Head of caudate nucleus (tissue), 42 donors: ENCODE measurements at places on chromosomes 12 and 14.

DNA sequence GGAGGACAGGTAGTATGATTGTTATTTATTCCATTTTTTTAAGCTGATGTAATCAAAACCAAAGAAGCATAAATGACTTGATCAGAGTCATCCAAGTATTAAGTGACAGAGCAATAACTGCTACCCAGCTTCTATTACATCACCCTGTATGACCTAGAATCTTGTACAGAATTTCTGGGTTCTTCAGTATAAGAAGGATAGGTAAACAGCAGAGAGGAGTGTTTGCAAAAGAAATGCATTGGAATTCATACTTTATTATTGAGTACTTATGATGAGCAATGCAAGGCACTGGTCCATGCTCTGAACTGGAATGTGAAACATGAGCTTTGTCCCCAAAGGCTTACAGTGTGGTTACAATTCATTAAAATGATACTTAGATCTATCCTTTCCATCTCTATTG, 916.8 kb downstream of the DIO2 start:
- no peak for DNase-seq

DNA sequence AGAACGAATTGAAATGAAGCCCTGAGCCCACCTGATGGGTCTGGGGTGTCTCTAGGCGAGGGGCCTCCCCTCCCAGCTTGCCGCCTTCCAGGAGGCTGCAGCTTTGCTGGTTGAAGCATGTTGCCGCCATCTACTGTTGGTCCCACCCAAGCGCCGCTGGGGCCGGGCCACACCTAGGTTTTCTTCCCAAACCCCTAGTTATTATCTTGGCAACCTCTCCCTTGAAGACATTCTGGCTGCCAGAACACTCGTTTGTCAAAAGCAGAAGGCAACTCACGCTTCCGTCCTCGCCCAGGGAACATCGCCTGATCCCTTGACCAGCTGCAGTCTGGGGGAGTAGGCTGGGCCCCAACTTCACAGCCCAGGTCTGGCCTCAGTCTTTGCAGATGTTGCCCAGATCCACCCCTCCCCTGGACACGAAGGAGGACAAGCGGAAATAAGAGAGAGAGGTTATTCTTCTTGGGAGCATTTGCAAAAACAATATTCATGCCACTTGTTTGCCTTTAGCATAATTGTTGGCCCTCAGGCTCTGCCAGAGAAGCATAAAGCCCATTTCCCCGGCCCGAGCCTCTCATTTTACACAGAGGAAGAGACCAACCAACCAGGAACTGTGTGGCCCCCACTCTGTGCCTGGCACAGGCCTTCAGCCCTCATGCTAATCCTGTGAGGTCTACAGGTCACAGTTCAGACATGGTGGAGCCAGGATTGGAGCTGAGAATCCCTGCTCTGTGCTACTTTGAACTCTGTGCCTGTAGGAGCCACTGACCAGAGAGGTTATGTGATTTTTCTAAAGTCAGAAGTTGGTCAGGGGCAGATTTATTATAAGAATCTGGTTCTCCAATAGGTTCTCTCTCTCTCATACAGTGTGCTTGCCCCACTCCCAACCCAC, 6.8 kb downstream of the EMP1 start:
- no peak for DNase-seq

DNA sequence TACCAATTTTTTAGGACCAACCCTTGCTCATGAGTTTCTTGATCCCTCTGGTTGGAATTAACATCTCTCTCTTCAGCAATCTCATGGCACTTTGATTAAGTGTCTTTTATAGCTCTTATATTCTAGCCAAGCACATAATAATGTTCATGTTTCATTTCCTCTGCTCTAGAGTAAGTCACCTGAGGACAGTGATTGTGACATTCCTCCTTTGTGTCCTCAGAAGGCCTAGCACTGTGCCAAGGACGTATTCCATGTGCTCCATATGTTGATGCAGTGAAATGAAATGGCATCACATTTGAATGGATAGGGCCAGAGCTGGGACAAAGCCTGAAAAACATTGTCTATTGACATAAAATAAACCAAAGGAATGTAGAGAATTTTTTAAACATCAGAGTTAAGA, 322.8 kb upstream of the PRICKLE1 start:
- DNase-seq: no peak

DNA sequence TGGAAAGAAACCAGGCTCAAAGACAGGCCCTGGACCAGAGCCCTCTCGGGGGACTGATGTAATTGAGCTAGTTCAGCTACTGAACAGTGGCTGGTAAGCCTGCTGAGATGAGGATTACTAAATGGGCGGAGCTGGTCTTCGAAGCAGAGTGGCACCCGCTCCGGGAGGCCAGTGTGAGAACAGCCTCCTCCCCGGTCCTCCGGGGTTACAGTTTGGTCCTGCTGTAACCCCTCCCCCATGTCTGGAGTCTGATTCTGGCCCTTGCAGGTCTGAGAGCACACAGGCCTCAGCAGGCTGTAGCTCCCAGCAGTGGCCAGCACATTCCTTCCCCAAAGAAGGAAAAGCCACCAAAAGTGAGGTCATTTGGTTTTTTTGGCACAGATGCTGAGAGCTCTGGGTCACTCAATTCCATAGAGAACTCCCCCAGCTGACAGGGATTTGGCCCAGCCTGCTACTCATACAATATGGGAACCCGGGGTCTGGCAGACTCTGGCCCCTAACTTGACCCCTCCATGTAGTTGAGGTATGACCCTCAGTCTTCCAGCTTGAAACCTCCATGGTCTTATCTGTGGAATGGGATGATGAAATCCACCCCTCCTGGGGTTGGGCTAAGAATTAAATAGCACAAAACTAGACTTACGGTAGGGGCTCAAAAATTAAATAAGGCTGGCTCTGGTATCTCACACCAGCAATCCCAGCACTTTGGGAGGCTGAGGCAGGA, 39.0 kb downstream of the ACTN1 start:
- DNase-seq: no peak

- no peak for DNase-seq
Observed at GRCh38 chr12:131118371-131118770, 164.7 kb downstream of the ADGRD1 start.

DNA sequence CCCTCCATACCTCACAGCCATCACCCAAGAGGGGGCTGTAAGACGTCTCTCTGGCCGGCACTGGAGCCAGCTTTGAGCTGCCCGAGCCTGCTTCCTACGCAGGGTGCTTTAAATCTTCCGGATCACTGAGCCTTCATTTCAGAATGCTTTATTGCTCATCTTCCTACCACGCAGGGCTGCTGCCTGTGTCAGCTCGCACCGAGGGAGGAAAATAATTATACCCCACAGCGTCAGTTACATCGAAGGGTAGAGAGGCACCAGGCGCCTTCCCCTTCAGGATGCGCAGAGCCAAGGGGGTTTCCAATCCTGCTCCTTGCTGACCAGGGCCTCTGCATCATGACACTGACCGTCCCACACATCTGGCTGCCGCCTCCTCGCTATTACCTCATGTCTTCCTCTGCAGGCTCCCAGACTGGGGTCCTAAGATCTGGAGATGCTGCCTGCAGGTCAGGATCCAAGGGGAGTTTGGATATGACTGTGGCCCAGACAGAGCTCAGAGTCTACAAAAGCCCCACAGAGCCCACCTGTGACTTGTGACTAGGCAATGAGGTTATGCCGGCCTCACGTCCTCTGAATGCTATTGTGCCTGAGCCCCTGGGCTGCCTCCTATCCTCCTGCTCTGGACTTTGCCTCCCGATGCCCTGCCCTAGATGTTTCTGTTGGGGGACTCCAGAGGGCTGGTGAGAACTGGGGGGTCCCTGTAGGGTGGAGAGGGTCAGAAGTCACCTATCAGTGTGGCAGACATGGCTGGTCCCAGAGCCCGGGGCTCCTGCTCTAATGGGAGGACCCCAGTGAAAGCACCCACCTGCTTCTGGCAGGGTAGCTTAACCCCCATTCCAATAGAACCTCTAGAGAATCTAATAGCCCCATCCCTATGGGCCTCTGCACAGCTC, 220.3 kb upstream of the RTL1 start:
- DNase-seq: peak; percentile 45

DNA sequence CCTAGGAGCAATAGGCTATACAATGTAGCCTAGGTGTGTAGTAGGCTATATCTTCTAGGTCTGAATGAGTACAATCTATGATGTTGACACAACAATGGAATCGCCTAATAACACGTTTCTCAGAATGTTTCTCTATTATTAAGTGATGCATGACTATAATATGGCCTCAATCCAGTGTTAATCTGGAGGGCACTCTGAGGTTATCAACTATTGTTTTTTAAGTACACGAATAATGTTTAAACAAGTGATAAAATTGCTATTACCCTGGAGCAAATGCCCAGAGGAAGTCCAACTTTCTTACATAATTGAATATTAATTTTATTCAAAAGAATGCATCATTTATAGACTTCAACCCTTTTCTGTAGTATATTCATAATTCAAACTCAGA, 16.4 kb upstream of the CNIH1 start:
- DNase-seq: no peak

DNA sequence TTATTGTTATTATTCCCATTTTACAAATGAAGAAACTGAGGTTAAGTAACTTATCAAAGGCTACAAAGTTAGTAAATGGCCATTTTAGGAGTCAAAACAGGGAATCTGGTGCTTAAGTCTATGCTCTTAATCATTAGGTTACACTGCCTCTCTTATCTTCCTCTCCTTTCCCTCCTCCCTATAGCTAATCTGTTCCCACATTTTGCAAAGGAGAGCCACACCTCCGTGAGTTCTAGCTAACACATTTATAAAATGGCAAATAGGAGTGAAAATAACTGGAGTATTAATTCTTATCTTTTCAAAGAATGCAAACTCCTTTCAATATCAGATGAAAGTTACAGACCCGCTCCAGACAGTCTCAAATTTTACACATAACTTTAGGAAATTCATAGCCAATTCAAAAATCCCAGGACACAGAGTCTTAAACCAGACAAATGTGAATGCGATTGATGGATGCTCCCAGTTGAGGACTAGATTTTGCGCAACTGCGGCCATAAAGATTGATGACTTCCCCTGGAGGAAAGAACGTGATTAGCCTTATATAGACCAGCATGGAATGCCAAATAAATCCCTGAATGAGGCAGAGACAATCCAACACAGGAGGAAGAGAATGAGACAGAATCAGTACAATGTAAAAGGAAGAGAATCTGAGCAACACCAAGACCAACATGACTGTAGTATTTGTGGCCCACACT, 225.0 kb upstream of the ARID2 start:
- DNase-seq: no peak

DNA sequence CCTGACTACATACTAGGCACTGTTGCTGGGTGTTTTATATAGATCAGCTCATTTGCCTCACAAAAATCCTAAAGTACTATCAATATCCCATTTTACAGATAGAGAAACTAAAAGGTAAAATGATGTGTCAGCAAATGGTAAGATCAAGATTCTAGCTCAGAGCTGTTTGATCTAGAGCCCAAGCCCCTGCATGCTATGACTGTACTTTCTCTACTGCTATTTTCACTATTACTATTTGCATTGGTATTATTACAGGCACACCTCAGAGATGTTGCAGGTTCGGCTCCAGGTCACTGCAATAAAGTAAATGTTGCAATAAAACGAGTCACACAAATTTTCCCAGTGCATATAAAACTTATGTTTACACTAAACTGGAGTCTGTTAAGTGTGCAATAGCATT, 10.9 kb downstream of the ISCU start:
- DNase-seq: no peak

- DNase-seq: peak; percentile 20
Observed at GRCh38 chr12:92899386-92900001, 29.6 kb downstream of the EEA1 start.

DNA sequence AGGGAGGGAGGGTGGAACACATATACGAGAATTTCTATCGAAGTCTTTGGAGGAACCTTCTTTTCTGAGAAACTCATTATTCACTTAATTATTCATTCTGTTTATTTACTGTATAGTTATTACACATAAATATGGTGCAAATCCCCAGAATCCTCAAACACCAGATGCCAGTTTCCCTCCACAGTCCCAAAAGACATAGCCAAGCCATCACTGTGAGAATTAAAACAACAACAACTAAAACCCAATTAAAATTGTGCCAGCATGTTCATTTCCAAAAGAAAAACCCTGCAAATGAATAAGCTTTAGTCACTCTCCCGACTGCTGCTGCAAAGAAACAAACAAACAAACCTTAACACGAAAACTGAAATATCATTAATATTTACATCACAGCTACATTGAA, 173.5 kb downstream of the EFCAB11 start:
- no peak for DNase-seq

- DNase-seq: no peak
Observed at GRCh38 chr14:99655521-99655920, 10.6 kb downstream of the HHIPL1 start.
